IPS DF 6.9 (cell line): ENCODE measurements at places on chromosomes 5 and 9.

GRCh38 chr5:45800331-45800730, 104.2 kb upstream of the HCN1 start:
- no peak for DNase-seq

GRCh38 chr9:82021198-82021597, 32.6 kb downstream of the SPATA31D1 start:
- no peak for DNase-seq

DNA sequence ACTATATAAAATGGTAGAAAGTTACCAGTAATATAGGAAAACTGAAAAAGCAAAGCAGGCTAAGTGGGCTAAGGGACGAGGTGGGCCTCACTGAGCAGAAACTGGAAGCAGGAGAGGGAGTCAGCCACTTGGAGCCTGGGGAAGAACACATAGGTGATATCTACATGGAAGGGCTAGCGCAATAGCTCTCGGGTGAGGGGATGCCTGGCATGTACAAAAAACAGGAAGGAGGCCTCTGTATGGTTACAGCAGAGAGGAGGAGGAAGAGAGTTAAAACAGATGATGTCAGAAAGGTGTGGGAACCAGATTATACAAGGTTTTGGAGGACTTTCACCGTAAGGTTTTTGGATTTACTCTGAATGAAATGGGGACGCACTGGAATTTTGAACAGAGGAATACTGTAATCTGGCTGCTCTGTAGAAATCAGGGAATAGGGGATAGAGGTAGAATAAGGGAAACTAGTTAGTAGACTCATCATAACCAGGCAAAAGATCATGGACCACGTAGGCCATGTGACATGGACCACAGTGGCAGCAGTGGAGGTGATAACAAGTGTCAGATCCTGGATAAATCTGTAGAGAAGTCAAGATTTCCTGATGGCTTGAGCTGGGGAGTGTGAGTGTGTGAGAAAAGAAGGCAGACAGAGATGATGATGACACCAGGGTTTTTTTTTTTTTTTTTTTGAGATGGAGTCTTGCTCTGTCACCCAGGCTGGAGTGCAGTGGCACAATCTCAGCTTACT, 52.5 kb downstream of the FNBP1 start:
- no peak for DNase-seq

- DNase-seq: no peak
These were observed 671 bp downstream of the LRRC26 start for GRCh38 chr9:137168904-137169856.

DNA sequence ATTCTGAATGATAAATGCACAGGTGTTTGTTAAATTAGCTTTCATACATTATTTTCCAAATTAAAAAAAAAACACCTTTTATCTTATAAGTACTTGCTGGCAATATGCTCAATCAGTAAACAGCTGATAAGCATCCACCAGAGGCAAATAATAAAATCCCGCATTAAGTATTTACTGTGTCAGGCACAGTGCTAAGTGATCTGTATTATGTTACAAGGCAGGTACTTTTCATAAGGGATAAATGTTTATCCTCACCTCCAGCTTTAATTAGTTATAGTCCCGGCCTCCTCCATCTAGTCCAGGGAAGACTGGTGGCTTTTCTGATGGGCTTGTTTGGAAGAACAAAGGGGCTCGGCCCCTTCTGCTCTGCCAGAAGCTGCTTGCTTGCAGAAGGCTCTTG, 40.1 kb downstream of the PFDN1 start:
- no peak for DNase-seq

GRCh38 chr9:89802781-89803355, 198.1 kb downstream of the GADD45G start:
- no peak for DNase-seq

DNA sequence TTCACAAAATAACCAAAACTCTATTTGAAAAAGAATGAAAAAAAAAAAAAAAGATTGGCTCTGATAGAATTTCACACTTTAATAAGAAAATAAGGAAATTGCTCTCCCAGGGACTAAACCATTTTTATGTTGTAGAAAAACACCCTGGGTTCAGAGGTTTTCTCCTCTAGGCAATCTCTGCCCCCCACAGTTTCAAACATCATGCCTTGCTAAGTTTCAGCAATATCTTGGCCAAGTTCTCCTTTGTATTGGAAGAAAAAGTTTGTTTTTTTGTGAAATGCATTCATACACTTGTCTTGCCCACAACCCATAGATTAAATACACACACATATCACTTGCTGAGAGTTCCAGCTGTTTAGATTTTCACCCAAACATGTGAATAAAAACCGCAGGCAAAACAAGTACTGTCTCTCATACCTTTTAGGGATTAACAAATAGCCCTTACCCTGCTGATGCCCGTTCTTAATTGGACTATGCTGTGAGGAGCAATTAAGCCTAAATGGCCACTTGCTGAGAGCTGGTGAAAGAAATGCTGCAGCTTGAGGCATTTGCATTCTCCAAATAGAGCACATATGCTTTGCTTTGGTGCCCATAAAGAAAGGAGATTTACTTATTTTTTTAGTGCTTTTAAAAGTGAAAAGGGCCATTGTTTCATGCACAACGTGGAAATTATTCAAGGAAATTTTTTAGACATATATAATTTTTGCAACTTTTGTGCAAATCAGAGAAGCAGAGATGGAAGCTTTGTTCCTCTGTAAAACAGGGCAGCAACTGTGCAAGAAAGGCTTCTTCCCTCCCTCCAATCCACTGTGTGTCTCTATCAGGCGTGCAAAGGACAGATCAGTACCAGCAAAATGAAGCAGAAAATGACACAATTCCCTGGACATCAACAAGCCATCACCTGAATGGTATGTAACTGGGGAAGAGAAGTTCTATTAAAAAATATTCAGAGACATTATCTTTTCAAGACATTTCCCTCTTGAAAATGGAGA, 262.4 kb upstream of the KIF2A start:
- peak; percentile 57 for DNase-seq

DNA sequence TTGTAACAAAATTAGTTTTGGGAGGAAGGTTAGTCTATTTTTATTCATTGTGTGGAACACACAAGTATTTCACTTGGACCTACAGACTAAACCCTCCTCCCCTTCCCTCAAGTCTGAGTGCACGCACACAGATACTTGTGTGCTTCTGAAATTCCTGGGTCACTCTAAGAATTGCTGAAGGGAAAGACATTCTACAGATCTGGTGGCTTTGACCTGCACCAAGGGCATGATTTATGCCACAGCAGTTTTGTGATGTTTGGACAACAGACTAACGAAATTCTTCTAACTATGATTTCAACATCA, 150.5 kb downstream of the ARL15 start:
- no peak for DNase-seq

- DNase-seq: no peak
These were observed 110.0 kb downstream of the STK32A start for GRCh38 chr5:147344861-147345260.

DNA sequence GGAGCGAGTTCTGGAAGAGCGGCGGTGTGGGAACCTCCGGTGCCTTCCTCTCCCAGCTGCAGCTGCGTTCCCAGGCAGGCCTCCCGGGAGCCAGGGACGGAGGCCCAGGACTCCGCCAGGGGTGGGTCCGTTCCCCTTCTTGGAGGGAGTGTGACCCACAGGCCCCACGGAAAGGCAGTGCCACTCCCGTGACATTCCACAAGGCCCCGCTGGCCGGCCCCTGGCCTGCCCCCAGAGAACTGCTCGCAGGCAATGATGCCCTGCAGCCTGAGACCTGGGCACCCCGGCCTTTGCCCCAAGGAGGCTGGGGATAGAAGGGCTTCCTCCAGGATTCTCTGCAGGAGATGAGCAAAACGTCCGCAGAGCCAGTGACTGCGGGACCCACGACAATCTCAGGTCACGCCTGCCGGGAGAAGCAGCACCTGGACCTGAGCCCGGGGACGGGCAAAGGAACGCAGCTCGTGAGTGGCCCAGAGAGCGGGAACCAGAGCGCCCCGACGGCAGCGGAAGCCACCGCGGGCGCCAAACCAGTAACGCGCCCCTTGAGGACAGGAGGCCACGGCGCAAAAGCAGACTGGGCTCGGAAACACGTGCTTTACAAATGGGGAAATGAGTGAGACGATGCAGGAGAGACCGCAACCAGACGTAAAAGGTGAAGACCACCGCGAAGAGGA, 9.3 kb downstream of the OBP2B start:
- no peak for DNase-seq

DNA sequence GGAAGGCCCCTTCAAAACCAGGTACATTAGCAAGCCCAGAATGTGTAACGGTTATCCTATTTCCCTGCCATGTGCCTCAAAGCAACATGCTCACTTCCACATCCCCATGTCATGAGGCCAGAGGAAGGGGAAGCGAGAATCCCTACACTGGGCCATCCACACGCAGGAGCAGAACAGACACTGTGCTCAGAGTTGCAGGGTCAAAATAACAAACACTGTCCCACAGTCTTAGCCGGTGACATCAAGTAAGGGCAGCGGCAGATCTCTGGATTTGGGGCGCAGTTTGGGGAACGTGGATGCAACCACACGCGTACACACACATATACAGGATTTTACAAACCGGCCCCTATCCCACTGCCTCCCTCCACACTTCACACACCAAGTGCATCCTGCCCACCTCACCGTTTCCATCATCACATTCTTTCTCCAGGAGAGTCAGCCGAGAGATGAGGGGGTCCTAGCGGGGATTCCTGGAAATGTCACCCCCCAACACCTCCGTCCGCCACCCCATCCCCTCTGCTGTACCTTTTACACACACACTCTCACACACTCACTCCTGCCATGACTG, 776 bp downstream of the APBA1 start:
- DNase-seq: no peak

GRCh38 chr9:90464978-90465377, 177.6 kb downstream of the DIRAS2 start:
- DNase-seq: no peak

DNA sequence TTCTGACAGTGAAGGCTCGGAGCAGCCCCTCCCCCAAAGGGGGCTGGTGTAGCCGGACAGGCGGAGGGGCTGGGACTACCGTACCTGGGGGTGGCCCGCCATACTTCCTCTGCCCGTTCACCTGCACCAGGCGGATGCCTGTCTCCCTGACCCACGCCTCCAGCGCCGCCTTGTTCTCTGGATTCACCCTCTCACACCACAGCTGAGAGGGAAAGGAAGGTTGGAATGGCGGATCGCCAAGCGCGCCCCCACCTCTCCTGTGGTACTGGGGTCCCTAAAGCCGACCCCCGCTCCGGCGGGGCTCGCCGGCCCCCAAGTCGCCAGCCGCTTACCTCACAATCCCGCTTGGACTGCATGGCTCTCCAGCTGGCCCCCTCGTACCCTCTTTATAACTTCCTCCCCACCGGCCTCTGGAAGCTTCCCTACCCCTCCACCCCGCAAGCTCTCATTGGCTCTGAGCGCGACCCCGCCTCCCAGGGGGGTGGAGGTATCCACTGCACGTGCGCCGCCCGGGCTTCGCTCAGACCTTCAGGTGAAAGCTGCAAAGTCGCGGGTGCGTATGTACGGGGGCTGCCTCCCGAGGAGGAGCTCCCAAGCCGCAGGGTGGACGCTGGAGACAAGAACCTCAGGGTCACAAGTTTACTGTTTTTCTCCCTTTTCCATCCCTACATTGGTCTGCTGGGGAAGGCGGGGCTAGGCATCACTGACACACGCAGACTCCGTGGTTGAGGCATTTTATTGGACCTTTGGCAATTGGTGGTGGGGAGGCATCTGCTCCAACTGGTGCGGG, at the start of gene DND1:
Gene DND1, minus strand, starts transcription at position 390 of the 790 bp plus-strand sequence. Its CDS starts 34 bp downstream, at position 356.
- no peak for DNase-seq

GRCh38 chr5:138869763-138870500, 5.2 kb downstream of the LRRTM2 start:
- no peak for DNase-seq

DNA sequence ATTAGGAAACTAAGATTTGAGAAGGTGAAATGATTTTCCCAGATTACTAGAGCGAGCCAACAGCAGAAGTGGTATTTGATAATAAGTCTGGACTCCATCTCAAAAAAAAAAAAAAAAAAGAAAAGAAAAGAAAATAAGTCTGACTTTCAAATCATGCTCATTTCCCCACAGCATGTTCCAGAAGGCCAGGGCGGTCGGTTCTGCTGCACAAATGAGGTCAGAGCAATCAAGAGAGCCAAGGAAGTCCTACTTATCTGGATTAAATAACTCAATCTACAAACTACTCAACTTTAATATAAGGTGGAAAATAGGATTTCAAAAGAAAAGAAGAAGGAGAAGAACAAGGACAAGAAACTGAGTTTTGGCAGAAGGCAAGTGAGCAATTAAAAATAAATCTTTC, 130.4 kb upstream of the RASA1 start:
- DNase-seq: no peak

- no peak for DNase-seq
These were observed 2.2 kb downstream of the TNIP1 start for GRCh38 chr5:151078490-151079262.

DNA sequence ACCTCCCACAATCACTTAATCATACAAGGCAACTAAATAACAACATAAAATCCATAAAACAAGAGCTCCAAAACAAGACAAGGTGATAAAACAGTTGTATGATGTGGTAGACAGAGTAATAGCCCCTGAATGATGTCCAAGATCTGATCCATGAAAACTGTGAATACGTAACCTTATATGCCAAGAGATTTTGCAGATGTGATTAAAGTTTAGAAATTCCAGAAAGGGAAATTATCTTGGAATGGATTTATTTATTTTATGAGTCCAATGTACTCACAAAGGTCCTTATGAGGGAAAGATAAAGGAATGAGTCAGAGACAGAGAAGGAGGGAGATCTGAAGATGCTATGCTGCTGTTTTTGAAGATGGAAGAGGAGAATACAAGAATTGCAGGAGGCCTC, 1775.7 kb upstream of the C9orf72 start:
- no peak for DNase-seq

DNA sequence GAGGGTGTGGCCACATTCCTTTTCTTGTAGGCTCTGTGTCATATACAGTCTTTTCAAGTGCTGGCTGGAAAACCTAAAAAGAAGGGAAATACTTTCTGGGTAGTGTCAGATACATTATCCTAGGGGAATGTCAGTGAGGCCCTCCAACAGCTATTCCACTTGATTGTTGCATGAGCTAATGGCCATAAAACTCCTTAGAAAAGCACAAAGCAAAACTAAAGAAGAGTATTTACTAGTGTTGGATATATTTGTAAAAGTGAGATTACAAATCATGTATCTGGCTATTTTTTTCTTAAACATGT, 829 bp downstream of the ANXA1 start:
- no peak for DNase-seq

DNA sequence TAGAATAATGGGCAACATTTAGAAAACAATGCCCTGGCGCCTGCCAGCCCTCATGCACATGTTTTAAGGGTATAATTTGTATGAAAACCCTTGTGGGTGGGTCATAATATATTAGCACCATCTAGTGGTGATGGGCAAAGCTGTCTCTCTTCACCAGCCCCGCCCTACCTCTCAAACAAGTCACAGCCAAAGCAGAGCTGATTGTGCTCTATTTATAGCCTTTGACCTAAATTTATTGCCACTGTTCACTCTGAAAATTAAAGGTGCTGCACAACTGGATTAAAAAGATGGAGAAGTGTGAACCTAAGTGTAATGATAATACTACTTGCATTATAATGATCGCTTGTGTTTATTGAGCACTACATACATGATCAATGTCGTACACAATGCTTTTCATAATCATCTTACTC, 131.9 kb upstream of the ANKH start:
- DNase-seq: no peak
